Putamen (tissue), 1 donor: ENCODE measurements at places on chromosomes 2 and 18.
A peak's percentile ranks its signal among the peaks of the same experiment; 100 is the strongest.

DNA sequence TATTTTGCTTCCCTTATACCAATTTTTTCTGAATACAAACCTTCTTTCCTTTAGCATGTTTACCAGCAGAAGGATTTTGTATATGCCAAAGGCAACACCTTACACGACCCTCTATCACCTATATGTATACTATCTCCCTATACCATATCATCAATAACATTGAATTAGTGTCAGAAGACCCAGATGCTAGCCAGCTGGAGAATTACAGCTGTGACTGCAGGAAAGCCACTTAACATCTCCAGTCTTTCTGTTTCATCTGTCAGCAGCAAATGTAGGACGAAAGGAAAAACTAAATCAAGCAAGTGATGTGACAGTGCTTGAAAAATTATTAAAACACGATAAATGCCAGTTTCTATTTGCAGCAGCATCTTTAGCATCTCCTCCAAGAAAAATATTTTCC lies 193.7 kb downstream of the STK39 start:
- no peak for DNase-seq

DNA sequence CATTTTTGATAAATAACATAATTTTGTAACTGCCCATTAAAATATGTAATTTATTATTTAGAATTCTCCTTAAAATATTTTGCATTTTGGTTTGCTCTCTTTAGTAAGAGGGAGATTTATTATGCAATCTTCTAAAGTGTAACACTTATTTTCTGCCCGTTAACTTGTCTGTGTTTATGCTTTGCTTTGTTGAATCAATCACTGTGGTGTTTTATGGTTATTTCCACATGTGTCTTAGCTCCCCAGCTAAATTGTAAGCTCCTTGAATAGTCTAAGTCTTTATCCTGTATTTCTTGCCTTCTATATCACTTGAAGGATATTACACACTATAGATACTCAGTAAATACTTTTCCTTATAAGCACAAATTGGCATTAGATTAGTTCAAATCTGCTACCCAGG lies 166.6 kb upstream of the SPRED2 start:
- DNase-seq, result no peak

DNA sequence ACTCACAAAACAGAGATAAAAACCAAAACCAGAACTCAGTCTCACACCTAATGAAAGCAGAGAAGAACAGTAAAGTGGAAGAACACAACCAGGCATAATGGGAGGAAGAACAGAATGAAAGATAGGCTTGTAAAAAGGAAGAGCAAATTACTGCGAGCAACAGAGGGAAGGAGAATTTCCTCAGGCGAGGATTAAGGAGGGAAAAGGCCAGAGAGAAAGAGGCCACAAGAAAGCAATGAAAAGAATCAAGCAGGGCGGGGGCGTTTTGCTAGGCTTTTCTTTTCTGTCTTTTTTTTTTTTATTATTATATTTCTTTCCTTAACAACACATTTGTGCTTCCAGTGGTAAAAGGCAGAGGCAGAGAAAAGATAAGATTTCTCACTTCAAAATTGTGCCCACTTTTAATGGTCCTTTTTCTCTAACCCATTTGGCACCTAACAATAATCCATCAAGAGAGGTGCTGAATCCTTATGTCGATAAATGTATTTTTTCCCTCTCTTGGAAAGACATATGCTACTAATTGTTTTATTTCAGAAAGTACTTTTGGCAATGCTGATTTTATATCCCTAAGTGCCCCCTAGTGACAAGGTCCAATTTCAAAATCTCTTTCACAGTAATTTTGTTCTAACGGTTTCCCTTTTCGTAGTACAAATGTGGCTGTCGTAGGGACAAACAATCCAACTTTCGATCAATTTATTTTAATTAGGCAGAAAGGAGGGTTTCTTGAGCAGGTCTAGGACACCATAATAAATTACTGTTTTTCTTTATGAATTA lies 138.7 kb upstream of the AQP4 start:
- peak; percentile 41 for DNase-seq

DNA sequence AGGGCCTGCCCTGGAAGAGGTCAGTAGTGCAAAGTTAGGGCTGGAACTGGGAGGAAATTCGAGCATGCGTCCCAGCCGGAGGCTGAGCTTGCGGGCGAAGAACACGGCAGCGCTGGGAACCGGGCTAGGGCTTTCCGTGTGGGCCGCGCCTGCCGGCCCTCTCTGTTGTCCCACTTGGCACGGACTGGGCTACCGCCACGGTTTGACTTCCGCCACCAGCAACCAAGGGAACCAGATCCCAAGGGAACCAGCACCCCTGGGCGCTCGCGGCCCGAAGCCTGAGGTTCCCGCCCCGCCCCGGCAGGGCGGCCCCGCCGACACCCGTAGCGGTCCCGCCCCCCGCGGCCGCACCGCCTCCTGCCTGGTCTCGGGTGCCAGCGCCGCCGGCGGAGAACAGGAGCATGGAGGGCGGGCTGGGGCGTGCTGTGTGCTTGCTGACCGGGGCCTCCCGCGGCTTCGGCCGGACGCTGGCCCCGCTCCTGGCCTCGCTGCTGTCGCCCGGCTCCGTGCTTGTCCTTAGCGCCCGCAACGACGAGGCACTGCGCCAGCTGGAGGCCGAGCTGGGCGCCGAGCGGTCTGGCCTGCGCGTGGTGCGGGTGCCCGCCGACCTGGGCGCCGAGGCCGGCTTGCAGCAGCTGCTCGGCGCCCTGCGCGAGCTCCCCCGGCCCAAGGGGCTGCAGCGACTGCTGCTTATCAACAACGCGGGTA lies at the start of gene SPR:
SPR (plus strand) TSS at position 377 of the 708 bp plus-strand sequence; CDS start at position 402, 25 bp downstream.
- peak; percentile 59 for DNase-seq

- DNase-seq, result no peak
Measured at GRCh38 chr2:176585791-176586190, 316.5 kb downstream of the MTX2 start.

DNA sequence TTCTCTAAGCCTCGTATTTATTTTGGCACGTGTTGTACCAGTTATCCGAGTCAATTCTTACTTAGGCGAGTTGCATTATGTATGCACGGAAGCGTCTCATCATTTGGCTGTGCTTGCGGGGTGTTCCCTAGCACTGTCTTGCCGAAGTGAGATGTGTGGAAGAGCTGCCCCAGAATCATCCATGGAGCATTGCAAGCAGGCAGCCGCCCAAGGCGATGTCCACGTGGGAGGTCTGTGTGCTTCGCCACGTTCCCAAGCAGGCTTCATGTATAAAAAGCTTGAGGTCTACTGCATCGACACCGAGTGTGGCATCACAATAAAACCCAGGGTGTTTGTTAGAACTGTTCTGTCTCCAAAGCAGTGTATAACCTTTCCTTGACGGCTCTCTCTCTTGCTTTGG lies 849.9 kb downstream of the DCDC2C start:
- DNase-seq, result no peak

- no peak for DNase-seq
Measured at GRCh38 chr2:190927301-190927700, 46.7 kb downstream of the GLS start.

DNA sequence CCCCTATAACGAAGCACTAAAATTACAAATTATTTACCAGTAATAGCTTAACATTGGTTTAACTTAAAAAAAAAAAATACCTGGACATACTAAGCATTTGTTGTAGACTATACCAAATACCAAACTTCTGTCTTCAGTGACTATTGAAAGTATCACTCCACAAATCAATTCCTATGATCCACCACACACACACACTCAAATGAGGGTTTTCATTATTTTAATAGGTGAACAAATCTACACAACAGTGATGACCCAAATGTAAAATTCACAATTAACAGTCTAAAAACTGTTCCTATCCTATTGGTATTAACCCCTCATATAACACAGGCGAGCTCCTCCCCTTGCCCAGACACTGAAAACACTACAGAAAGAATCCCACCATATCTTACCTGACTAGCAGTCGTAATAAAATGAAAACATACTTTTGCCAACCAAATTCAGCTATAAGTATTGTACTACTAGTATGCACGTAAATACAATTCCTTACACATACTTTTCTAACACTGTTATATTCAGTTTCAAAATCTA lies 2.5 kb downstream of the SP3 start:
- no peak for DNase-seq

- no peak for DNase-seq
Measured at GRCh38 chr2:100940766-100941645, 61.1 kb upstream of the RPL31 start.

DNA sequence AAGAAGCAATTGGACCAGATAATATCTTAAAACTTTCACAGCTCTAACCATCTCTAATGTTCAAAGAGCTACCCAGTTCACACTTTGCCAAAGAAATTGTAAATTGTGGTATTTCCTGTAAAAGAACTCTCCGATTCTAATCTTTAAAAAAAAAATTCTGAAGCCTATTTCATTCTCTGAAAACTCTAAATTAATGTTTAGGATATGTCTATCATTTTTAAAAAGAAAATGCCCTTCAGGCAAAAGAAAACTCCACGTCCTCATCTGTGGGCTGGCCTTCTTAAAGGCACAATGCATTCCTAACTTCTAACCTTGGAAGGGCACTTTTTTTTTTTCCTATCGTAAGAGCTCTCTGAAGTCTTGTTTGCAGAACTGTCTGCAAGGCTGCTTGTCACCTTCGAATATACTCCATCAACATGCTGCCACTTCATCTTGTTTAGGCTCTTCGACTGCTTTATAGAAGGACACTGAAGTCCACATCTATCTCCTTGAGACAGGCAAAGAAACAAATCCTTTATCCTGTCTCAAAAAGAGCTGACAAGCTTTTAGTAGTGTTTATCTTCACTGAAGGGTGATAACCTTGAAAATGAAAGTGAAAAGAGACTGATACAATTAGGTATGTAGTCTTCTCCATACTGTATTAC lies 124.3 kb upstream of the SLC39A10 start:
- no peak for DNase-seq

GRCh38 chr18:60050821-60051220 lies 151.0 kb downstream of the PMAIP1 start:
- no peak for DNase-seq

DNA sequence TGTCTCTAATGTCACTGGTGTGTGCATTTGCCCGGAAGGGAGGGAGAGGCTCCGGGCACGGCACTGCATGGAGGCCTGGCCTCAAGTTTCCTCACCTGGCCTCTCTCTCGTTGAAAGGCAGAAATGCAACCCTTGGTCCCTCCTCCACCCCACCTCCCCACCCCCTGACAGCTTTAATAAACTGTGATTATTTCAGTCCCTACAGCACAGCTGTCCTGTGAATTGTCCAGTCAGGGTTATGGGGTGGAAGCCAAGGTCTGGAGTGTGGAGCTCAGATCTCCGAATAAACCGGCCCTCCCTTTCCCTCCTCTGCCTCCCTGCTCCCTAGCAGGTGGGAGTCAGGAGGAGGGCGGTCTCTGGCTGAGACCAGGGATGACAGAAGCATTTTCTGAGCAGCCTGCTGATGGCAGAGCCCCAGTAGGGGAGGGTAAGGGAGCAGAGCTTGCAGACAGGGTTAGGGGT lies 199.2 kb upstream of the SMAD2 start:
- no peak for DNase-seq

DNA sequence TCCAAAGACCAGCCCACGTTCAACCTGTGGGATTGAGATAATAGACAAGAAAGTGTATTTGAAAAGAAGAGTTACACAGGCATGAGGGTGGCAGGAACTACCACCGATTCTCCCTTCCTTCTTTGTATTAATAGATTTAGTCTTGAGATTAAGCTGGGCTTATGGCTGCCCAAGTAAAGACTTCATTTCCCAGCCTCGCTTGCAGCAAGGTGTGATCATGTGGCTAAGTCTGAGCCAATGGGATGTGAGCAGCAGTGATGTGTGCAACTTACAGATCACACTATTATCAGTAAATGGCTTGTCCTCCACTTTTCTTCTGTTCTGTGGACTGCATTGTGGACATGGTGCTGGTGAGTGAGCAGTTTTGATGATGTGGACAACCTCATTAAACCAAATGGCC lies 101.7 kb downstream of the POLR1A start:
- no peak for DNase-seq

- no peak for DNase-seq
Measured at GRCh38 chr18:55517055-55517454, 70.9 kb downstream of the TCF4 start.

GRCh38 chr2:239966029-239966852 lies 58.9 kb downstream of the NDUFA10 start:
- no peak for DNase-seq

GRCh38 chr2:232030229-232030628 lies 68.7 kb downstream of the DIS3L2 start:
- DNase-seq, result no peak

DNA sequence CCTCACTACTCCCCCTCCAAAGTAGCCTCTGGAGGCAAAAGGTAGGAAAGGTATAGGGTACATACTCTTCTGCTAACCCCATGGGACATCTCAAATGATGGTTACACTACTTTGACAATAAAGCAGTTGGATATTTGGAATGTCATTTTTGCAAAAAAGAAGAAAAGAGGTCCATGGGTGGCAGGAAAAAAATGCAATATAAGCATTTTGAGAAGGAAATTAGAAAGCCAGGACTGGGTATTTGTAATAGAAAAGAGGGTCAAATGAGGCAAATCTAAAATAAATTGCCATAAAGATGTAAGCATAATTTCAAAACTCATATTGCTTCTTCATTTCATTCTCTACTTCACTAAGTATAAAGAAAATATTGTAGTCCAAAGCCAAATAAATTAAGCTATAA lies 280.2 kb downstream of the NOL4 start:
- no peak for DNase-seq
